ENCODE measurements at places on chromosomes 1 and 21.

DNA sequence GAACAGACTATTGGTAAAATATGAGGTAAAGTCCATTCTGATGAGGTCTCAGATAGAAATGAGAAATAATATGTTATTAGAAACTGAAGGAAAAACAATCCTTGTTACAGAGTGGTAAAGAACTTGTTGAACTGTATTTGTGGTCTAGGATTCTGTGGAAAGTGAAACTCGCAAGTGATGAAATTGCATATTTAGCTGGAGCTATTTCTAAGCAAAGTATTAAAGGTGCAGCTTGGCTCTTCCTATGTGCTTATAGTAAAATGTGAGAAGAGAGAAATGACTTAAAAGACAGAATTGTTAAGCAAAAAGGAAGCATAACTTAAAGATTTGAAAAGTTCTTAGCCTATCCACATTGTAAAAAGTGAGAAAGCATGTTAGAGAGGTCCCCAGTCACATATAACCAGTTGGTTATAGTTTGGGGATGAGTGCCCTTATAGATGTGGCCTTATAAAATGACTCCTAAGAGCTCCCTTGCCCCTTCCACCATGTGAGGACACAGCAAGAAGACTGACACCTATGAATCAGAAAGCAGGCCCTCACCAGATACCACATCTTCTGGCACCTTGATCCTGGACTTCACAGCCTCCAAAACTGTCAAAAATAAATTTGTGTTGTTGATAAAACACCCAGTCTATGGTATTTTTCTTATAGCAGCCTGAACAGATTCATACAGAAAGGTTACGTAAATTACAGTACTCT lies 24.8 kb downstream of the PHTF1 start:
- no peak for DNase-seq

GRCh38 chr1:13751985-13752384 lies 52.0 kb downstream of the PRDM2 start:
- DNase-seq: no peak

DNA sequence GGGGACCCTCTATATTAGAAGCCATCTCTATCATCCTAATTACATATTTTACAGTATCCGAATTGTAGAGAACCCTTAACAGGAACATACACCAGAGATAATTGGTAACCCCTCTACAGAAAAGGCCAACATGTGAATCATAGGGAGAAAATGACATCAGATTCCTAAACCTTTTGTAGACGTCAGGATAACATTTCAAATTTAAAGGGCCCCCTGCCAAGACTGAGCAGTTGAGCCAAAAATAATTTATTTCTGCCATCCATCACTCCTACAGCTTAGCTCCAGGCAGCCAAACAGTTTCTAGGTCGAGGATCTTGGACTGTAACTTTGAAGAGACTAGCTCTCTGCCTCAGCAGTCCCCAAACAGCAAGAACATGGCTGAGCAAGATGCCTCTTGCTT lies 21.2 kb downstream of the ZNF697 start:
- DNase-seq: no peak

GRCh38 chr1:152061952-152062351 lies 25.1 kb upstream of the S100A11 start:
- no peak for DNase-seq

DNA sequence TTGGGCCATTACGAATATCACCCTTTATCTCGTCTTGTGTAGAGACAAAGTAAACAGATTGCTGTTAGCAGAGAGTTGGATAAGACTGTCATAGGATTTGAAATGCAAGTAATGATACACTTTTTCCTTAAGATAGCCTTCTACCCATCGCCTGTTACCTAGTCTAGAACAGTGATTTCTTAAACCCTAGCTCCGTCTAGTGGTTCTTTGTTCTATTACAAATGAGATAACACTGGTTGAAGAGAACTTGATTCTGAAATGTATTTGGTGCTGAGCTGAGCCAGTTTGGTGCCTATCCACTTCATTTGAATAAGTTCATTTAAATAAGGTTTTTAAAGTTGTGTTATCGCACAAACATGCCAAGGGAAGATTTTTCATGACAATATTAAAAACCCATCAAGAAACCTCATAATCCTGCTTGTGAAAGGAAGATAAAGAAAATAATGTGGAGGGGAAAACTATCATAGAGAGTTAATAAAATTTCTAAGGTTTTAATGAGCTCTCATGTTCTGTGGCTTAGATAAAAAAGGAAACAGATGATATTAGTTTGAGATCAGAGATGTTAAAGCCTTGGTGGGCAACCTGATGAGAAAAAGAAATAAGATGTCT lies 1.5 kb upstream of the KCNH1 start:
- peak; percentile 42 for DNase-seq

DNA sequence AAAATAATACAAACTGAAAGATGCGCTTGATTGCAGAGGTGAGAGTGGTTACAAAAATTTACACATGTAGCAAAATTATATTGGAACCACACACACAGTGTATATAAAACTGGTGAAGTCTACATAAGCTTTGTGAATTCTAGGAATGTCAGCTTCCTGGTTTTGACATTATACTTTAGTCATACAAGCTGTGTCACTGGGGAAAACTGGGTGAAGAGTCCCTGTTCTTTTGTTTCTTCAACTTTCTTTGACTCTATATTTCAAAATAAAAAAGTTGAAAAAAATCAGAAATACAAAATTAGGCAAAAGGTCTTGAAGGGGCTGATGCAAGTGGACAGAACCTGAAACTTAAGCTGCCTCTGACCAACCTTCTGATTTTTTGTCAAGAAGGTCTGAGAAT lies 3.0 kb downstream of the C1QC start:
- no peak for DNase-seq

- no peak for DNase-seq
These were observed 24.2 kb upstream of the PHTF1 start for GRCh38 chr1:113783254-113784103.

DNA sequence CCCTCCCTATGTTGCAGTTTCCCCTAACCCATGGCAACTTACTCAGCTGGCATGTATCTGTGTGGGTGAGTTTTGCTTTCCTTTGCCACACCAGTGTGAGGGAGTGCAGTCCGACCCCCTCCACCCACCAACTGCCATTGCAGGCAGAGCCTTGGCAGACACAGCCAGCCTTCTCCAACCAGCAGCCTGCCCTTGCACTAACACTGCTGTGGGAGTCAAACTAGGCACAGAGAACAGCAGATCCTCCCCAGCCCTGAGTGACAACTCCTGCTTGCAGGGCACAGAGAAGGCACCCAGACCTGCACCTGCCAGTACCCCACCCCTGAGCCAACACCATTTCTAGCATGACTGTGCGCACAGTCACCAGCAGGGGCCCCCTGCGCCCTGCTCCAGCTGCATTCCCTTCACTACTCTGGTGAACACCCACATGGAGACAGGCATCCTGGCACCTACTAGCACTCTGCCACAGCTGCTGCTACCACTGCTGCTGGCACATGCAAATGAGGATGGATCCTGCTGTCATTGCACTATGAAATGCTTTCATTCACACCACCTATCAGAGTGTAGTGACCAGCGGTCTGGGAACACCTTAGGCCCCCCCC lies 98.4 kb downstream of the MAGI3 start:
- peak; percentile 16 for DNase-seq

GRCh38 chr1:181172082-181172481 lies 83.6 kb downstream of the IER5 start:
- DNase-seq: peak; percentile 21

GRCh38 chr1:184624626-184625025 lies 130.0 kb downstream of the EDEM3 start:
- DNase-seq: no peak

GRCh38 chr1:200670242-200671118 lies 773 bp upstream of the DDX59 start:
- DNase-seq: peak; percentile 48

DNA sequence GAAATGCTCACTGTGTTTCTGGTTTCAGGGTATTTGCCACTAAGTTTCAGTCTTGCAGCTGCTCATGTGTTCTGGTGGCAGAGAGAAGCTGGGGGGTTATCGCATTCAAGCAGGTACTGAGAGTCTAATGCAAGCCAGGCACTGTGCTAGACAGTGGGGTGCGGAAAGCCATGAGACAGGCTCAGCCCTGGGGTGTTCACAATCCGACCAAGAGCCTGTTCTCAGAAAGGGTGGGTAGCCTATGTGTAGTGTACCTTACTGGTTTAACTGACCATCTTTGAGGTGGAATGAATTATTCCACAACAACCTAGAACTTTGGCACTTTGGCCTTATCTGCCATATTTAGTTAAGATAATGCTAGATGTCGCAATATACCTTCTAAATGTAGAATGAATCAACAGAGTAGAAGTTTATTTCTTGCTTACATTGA lies 55.3 kb upstream of the ROR1 start:
- peak; percentile 46 for DNase-seq

GRCh38 chr1:25356848-25357247 lies 18.7 kb downstream of the TMEM50A start:
- DNase-seq: no peak

DNA sequence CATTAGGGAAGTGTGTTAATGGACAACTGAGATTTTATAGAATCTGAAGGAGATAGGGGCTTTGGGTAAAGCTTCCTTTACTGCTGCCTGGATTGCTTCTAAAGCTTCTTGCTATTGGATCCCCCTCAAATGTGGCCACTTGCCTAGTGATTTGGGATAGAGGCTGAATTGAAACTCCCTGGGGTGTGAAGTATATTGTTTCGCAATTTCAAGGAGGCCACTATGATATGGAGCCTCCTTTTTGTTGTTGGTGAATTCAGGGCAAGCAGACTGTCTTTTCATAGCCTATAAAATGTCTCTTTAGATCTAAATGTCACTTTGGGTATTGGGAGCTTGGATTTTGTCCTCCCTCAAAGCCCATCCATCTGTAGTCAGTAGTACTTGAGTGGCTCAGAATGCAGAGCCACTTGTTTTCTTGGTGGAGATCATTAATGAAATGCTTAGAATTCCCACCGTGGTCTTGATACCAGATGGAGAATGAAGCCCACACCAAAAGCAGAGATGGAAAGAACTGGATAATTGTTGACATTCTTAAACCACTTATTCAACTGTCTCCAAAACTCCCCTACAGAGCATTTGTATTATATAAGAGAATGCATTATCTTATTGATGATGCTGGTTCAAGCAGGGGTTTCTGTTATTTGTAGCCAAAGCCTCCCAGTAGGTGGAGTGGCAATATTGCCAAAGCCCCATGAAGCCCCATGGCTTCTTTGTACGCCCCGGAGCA lies 144.3 kb upstream of the KCNE2 start:
- DNase-seq: no peak

DNA sequence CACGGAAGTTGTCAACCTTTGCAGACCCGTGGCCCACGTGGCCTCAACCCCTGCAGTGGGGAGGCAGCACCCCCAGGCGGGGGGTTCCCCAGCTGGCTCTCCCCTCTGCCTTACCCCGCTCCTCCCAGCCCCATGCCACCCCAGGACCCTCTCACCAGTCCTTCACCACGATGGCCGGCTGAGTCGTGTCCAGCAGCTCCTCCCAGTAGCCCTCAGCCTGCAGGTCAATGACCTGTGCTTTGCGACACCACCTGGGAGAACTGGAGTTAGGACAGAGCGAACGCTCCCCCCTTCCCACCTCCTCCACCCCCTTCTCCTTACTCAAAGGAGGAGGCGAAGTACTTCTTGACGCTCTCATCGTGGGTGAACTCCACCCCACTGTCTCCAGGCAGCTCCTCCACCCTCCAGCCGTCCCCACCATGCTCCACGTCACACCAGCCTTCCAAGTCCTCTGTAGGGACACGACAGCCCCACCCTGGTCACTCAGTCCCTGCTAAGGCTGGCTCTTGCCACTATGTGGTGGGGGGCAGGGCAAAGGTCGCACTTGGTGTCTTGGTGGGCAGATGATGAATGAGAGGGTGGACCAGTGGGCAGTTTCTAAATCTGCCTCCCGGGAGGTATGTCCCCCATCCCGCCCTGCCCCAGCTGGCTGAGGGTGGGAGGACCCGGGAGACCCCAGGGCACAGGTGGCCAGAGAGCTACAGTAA lies 4.5 kb downstream of the FBXO2 start:
- DNase-seq: no peak

- no peak for DNase-seq
These were observed 19.8 kb downstream of the CSF1 start for GRCh38 chr1:109930252-109930993.

DNA sequence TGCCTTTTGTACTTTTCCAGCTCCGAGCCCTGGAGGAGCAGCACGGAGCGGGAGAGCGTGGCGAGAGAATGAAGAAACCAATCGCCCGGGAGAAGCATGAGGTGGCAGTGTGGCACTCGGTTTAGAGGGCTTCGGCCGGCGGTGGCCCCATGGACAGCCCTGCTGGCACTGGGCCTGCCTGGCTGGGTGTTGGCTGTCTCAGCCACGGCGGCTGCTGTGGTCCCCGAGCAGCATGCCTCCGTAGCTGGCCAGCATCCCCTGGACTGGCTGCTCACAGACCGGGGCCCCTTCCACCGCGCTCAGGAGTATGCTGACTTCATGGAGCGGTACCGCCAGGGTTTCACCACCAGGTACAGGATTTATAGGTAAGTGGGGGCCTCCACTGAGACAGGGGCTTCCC lies 59.0 kb downstream of the BRINP2 start:
- no peak for DNase-seq

GRCh38 chr1:174097426-174097825 lies 61.9 kb upstream of the RABGAP1L start:
- no peak for DNase-seq

- no peak for DNase-seq
These were observed 413.0 kb upstream of the ESRRG start for GRCh38 chr1:217135987-217136894.

GRCh38 chr1:61055110-61055614 lies 27.2 kb upstream of the NFIA start:
- no peak for DNase-seq

- no peak for DNase-seq
These were observed 63.5 kb upstream of the KIAA1614 start for GRCh38 chr1:180849031-180849775.
